ENCODE measurements at places on chromosomes 1 and 21. TPM values are rescaled to one million over a fixed set of nuclear protein-coding genes. Genes with fewer than 3 reads are reported as not detected.

- H3K4me3 ChIP-seq, result no peak overlapping the region
- H3K4me1 ChIP-seq, result peaks cover 5% of the 10 kb centered on the region
- no peak for DNase-seq
- H3K27me3 ChIP-seq, result no peaks in the 10 kb centered on the region
- no peaks in the 10 kb centered on the region for H3K36me3 ChIP-seq
Measured at GRCh38 chr1:76156987-76157386, 82.4 kb downstream of the ST6GALNAC3 start.

- no peak overlapping the region for H3K4me3 ChIP-seq
- peaks cover 6% of the 10 kb centered on the region for H3K4me1 ChIP-seq
- no peak for DNase-seq
- no peaks in the 10 kb centered on the region for H3K27me3 ChIP-seq
- no peaks in the 10 kb centered on the region for H3K36me3 ChIP-seq
- no peak overlapping the region for H3K27ac ChIP-seq
Measured at GRCh38 chr1:93976291-93976690, 67.1 kb upstream of the GCLM start.

DNA sequence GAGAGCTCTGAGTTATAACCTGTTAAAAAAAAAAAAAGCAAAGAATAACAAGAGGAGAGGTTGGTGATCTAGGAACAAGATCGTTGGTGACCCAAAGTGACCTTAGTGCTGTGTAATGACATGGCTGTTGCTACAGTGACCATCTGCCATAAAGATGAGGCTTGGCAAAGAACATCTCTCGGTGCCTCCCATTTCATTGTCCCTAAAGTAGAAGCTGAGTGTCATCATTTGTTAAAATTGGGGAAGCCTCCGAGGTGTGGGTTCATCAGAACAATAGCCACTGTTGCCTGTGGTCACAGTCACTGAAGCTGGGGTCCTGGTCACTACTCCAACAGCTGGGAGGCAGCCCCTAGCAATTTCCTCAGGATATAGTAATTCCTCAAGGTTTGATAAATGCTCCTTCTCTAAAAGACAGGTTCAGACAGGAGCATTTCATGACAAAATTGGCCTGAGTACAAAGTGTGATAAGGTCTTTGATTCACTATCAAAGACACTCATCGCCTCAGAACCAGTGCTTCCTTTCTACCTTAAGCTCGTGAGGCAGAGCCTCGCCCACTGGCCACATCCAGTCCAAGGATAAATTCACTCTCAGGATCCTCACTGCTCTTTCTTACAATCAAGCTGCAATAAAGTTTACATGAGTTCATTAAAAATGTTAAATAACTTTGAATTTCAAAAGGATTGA lies 81.9 kb upstream of the RGS2 start:
- no peaks in the 10 kb centered on the region for H3K27me3 ChIP-seq
- H3K4me1 ChIP-seq, result peaks cover 7% of the 10 kb centered on the region
- no peaks in the 10 kb centered on the region for H3K36me3 ChIP-seq
- no peak overlapping the region for H3K27ac ChIP-seq
- DNase-seq, result no peak

- peaks cover 12% of the 10 kb centered on the region for H3K4me1 ChIP-seq
- H3K27ac ChIP-seq, result no peak overlapping the region
- DNase-seq, result no peak
Measured at GRCh38 chr1:211832661-211833060, 2.1 kb upstream of the LPGAT1 start.

DNA sequence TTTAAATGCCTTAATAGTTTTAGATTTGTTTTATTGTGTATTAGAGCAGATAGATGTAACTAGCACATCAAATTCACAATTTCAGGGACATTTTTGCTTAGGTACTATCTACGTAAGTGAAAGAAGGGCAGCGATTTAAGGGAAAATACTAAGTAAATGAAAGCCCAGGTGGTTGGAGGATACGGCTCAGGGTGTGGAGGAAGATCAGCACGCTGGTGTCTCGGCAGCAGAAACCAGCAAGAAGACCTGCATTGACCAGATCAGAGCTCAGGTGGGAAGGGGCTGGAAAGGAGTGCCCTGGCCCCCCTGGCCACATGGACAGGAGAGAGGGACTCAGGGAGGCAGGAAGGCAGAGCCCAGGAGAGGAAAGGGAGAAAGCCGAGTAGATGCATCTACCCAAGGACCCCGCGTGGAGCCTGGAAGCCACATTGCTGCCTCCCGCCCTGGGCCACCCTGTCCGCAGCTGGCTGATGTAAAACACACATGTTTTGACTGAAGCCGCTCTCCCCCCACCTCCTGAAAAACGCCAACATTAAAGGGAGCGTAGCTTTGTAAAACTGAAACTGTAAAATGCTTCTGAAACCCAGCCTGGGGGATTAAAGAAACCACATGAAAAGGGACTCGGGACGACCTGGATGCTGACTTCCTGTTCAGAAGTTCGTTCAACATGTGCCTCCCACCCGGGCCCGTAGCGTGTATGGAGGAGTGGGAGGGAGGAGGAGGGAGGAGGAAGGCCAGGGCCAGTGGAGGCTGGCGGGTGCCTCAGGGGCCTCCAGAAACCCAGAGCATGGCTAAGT lies 72.6 kb upstream of the TARDBP start:
- no peak for DNase-seq
- H3K4me1 ChIP-seq, result peaks cover 18% of the 10 kb centered on the region
- no peak overlapping the region for H3K4me3 ChIP-seq

- DNase-seq, result no peak
- H3K4me1 ChIP-seq, result no peaks in the 10 kb centered on the region
- H3K27me3 ChIP-seq, result no peaks in the 10 kb centered on the region
- H3K4me3 ChIP-seq, result no peak overlapping the region
- no peak overlapping the region for H3K27ac ChIP-seq
- H3K36me3 ChIP-seq, result no peaks in the 10 kb centered on the region
Measured at GRCh38 chr1:51063121-51063520, 38.9 kb upstream of the C1orf185 start.

DNA sequence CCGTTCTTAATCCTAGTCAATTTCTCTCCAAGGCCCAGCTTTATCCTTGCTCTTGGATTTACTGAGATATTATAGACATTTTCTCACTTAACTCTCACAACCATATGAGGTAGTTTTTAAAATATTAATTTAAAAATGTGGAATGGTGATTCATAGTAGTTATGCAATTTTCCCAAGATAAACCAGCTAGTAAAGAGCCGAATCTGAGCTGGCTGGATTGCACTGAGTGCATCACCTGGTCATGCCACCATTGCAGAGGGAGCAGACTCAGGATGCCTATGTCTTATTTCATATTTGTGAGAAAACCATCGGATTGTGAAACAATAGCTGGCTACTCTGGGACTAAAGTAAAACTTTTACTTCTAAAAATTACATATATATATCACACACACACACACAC lies 494.0 kb downstream of the KCNT2 start:
- H3K36me3 ChIP-seq, result no peaks in the 10 kb centered on the region
- H3K27me3 ChIP-seq, result no peaks in the 10 kb centered on the region
- no peak for DNase-seq

DNA sequence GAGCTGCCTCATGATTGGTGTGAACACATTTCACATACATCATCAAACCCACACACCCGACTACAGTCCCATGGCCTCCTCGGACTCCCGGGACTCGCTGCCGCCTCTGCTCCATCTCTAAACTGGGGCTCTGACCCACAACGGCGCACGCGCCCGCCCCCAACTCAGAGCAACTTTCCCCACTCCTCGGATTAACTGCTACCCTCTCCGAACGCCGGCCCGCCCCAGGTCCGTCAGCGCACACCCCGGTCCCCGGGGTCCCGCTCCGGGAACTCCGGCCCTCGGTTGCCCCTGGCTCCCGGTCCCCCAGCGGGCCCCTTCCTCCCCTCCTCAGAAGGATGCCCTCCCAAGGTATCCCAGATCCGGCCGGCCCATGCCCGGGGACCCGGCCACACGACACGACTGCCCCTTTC lies 740 bp downstream of the DSTYK start:
- H3K27me3 ChIP-seq, result no peaks in the 10 kb centered on the region
- H3K4me3 ChIP-seq, result peak overlapping the region; percentile 97
- no peak for DNase-seq
- peaks cover 21% of the 10 kb centered on the region for H3K4me1 ChIP-seq

GRCh38 chr1:227947676-227948492 lies at the start of gene WNT9A:
Gene WNT9A, minus strand, starts transcription at chr1:227947932. Its CDS starts 45 bp downstream, at chr1:227947887.
- peak within 1 kb of the TSS; percentile 80 for H3K4me3 ChIP-seq
- no peaks in the 10 kb centered on the region for H3K36me3 ChIP-seq
- H3K4me1 ChIP-seq, result peaks cover 35% of the 10 kb centered on the region
- no peak for DNase-seq
- H3K27ac ChIP-seq, result peak within 1 kb of the TSS; percentile 97
- no peaks in the 10 kb centered on the region for H3K27me3 ChIP-seq

DNA sequence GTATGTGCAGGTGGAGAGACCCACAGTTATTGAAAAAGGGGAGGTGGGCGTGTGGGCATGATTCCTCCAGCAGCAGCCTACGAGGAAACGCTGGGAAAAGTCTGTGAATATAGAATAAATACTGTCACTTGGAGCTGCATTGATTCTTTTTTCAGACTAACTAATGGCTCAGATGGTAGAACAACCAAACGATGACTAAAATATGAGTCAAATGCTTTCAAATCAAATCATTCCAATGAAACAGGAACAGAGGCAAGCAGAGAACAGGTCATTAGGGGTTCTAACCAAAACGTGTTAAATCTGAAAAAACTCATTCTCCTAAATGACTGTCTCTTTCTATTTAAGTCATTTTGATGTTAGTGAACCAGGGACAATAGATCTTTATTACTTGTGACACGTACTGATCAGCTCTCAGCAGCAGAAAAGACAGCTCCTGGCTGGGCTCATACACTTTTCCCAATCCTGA lies 35.1 kb upstream of the SEC16B start:
- H3K27me3 ChIP-seq, result no peaks in the 10 kb centered on the region
- no peak for DNase-seq
- H3K27ac ChIP-seq, result no peak overlapping the region
- no peaks in the 10 kb centered on the region for H3K36me3 ChIP-seq
- H3K4me3 ChIP-seq, result no peak overlapping the region

DNA sequence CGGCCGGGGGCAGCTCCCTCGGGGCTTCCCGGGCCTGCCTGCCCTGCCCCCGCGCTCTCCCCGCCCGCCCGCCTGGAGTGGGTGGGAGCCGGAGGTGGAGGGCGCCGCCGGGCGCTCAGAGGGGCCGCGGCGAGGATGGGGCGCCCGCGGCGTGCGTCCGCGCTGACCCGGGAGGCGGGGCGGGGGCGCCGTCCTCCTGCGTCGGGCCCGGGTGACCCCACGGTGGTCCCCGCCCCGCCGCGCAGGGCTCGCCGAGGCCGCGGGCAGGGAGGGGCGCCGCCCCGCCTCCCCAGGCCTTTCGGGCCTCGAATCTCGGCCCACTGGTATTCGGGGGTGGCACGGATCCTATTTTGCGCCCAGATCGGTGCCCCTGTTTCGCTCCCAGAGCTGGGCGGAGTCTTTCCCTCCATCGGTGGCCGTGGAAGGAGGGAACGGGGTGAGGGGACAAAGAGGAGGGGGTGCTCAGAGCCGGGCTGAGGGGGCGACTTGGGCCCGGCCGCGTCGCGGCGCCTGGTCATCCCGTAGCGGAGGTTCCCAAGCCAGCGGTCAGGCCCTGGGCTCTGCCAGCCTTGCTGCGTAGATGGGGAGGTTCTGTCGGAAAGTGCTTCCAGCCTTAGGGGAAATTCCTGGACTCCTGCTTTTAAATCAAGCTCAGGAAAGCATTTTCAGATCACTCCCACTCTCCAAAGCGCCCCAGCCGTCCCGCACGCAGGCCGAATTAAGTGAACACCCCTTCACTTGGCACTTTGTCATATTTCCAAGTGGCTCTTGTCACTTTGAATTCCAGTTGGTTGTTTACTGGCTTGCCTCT lies 545 bp downstream of the PATJ start:
- H3K4me3 ChIP-seq, result peak overlapping the region; percentile 77
- no peaks in the 10 kb centered on the region for H3K27me3 ChIP-seq
- no peaks in the 10 kb centered on the region for H3K36me3 ChIP-seq
- no peak for DNase-seq
- H3K27ac ChIP-seq, result peak overlapping the region; percentile 89

DNA sequence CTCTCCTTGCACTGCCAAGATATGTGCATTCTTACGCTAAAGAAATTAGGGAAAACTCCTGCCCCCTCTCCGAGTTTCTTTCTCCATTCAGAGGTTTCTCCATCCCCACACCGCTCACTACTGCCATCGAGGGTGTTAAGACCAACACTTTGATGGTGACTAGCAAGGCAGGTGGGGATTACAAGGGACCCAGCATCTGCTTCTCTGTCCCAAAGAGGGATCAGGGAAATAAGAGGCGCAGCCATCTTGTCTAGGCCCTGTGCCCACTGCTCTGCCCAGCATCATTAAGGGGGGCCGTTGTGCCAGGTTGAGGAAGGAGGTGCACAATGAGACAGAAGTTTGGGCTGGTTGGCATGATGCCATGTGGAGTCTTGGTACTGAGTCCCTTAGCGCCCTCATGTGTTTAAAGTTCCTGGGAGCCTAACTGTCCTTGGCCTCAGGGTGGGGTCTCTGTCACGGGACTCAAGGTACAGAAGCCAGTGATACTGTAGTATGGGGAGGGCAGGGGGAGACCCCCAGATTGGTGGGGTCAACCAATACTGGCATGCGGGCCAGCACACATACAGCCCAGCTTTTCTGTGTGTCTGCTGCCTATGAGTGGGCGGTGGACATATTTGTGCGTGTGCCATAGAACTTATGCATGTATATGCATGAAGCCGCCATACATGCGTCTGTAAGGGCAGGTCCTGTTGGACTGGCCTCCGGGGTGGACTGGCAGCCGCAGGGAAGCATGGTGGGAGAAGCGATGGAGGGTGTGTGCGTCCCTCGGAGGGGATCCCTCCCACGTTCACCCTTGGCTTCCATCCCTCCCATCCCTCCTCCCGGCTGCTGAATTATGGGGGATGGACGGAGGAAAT lies 5.5 kb downstream of the EFNA3 start:
- peaks cover 40% of the 10 kb centered on the region for H3K4me1 ChIP-seq
- no peaks in the 10 kb centered on the region for H3K36me3 ChIP-seq
- no peak overlapping the region for H3K27ac ChIP-seq
- peak overlapping the region; percentile 72 for H3K4me3 ChIP-seq

GRCh38 chr1:197024460-197024859 lies 42.6 kb downstream of the F13B start:
- H3K36me3 ChIP-seq, result no peaks in the 10 kb centered on the region
- no peak overlapping the region for H3K27ac ChIP-seq
- H3K4me1 ChIP-seq, result no peaks in the 10 kb centered on the region

GRCh38 chr1:43691871-43692815 lies 15.2 kb upstream of the ST3GAL3 start:
- H3K4me1 ChIP-seq, result peaks cover 12% of the 10 kb centered on the region
- no peaks in the 10 kb centered on the region for H3K27me3 ChIP-seq
- H3K27ac ChIP-seq, result no peak overlapping the region
- peaks cover 3% of the 10 kb centered on the region for H3K36me3 ChIP-seq
- DNase-seq, result no peak

- H3K36me3 ChIP-seq, result no peaks in the 10 kb centered on the region
- H3K27me3 ChIP-seq, result no peaks in the 10 kb centered on the region
- no peak overlapping the region for H3K4me3 ChIP-seq
Measured at GRCh38 chr1:14964711-14965055, 188.9 kb upstream of the TMEM51 start.

- no peaks in the 10 kb centered on the region for H3K4me1 ChIP-seq
- peaks cover 26% of the 10 kb centered on the region for H3K36me3 ChIP-seq
- no peak overlapping the region for H3K27ac ChIP-seq
- no peak for DNase-seq
- no peaks in the 10 kb centered on the region for H3K27me3 ChIP-seq
Measured at GRCh38 chr1:246761396-246761795, 37.2 kb downstream of the SCCPDH start.

AMY2B gene
- 29.5 TPM for total RNA-seq

REN gene
- 0.22 TPM for total RNA-seq

CFAP74 gene
- total RNA-seq, result not detected

PCP4 gene
- not detected for total RNA-seq

SELENON gene
- total RNA-seq, result 45.7 TPM

LRRC39 gene
- 23.4 TPM for total RNA-seq

DCST1 gene
- total RNA-seq, result 0.35 TPM

PTGER3 gene
- not detected for total RNA-seq

LCE1A gene
- total RNA-seq, result not detected

CNR2 gene
- total RNA-seq, result not detected

ABCG1 gene
- total RNA-seq, result 7.3 TPM

ARHGEF10L gene
- total RNA-seq, result 21.2 TPM

All from gastrocnemius medialis (tissue), 4 donors.